ENCODE measurements at places on chromosomes 16 and 17. TPM values are rescaled to one million over a fixed set of nuclear protein-coding genes. Genes with fewer than 3 reads are reported as not detected.
A peak's percentile ranks its signal among the peaks of the same experiment; 100 is the strongest.

DNA sequence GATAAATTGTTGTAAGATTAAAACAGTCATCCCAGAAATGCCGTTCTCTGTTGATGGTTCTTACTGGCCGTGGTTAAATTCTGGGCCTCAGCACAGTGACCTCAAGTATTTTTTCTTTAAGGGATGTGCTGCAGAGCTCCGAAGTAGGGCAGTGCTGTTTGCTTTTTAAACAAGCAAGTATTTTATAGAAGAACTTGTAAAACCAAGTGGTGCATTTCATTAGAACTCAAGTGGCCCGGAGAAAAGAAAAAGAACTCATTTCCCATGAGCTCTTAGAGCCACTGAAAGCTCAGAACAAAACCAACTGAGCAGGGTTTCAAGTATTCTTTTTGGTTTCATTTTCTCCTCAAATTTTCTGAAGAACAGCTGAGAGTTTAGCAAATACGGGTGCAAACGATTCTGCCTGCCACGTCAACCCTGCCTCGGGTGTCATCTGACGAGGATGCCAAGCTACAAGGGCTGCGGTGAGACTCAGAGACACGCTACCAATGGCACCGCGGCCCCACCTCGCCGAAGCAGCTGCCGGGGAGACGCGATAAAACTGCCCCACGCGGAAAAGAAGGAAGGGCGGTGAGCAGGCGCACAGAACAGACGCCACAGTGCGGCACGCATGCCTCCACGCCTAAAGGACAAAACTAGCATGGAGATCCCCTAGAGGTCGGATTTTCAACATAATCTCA is 6.3 kb downstream of the LMF1 start:
- DNase-seq, result no peak

GNAO1 gene
- polyA plus RNA-seq, result 7.3 TPM

UTS2R gene
- polyA plus RNA-seq, result 1.2 TPM

CHD9NB gene
- polyA plus RNA-seq, result 2.9 TPM

DNA sequence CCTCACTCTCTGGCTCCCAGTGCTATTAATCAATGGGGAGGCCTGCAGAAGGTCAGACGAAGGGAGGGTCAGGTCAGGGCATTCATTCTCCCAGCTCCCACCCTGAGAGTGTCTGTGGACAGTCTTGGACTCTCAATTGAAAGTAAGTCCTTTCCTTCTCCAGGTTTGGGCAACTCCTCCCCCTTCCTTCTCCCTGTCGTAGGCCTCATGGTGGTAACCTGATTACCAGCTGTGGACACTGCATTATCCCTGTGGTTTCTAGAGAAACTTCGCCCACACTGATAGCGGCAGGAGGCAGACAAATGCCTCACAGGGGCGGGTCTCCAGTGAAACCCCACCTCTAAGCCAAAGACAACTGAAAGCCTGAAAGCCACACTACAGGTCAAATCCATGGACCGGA is 57.7 kb upstream of the SLC25A19 start:
- DNase-seq, result no peak

BCAR1 gene
- 36.2 TPM for polyA plus RNA-seq

GRCh38 chr16:57043248-57043647 is 49.1 kb upstream of the CPNE2 start:
- DNase-seq, result no peak

DNA sequence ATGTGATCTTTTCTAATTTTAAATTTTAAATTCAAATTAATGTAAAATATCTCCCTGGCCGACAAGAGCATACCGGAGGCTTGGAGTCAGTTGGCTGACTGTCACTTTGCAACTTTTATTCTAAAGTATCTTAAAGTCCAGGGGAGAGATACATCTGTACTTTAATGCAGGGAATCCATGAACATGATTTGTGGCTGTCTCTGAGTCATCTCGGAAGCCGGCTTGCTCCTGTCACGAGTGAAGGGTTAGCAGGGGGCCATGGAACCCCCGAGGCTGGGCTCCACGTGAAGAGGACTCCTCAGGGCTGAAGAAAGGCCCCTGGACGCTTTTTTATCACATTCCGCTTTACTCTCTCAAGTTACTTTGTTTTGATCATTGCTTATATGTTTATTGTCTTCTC is 13.3 kb downstream of the TVP23A start:
- no peak for DNase-seq

DNA sequence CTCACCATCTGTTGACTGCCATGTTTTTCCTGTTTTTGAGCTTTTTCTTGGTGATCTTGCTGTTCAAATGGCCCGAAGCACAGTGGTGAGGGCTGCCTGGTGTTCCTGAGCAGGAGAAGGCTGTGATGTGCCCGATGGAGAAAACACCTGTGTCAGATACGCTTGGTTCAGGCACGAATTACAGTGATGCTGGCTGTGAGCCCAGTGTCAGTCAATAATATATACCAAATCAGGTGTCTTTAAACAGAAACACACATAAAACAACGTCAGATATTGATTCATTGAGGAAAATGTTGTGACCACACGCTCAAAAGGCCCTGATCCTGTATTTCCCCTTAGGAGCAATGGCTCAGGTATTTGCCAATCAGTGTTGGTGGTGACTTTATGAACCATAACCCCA is 111.7 kb downstream of the SDR42E1 start:
- no peak for DNase-seq

DNA sequence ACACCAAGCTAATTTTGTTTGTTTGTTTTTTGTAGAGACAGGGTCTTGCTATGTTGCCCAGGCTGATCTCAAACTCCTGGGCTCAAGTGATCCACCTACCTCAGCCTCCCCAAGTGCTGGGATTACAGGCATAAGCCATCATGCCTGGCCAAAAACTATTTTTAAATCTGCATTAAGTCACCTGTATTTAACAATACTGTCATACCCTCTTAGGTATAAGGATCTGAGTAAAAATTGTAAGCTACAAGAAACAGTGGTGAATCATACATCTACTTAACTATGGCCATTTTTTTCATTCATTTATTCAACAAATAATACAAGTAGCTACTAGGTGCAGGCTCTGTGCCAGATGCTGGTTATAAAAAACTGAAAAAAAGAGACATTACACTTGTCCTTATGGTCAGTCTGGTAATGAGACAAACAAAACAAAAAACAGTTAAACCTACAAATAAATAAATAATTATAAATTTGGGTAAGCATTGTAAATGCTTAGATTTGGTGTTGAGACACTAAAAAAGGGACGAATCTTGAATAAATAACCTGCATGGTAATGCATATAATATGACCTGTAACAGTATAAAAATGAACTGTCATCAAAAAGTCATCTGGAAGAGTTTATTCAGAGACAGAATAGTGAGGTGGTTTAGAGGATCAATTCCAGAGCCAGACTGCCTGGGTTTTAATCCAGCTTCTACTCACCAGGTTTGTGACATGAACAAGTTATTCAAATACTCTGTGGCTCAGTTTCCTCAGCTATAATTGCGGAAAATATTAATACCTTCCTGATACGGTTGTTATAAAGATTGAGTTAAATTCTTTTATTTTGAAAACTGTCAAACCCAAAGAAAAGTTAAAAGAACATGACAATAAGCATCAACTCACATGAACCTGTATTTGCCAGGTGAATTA is 26.8 kb downstream of the BRIP1 start:
- no peak for DNase-seq

TP53TG3F gene
- not detected for polyA plus RNA-seq

CRHR1 gene
- polyA plus RNA-seq, result 0.17 TPM

GRCh38 chr16:85441189-85441889 is 171.8 kb upstream of the GSE1 start:
- DNase-seq, result no peak

TAF1C gene
- 38.6 TPM for polyA plus RNA-seq

GRCh38 chr17:59331929-59332748 is 684 bp downstream of the YPEL2 start:
- DNase-seq, result no peak

- DNase-seq, result no peak
These were observed 37.0 kb upstream of the CDH1 start for GRCh38 chr16:68700120-68700519.

- no peak for DNase-seq
These were observed 217.0 kb downstream of the CPPED1 start for GRCh38 chr16:12586701-12587100.

DNA sequence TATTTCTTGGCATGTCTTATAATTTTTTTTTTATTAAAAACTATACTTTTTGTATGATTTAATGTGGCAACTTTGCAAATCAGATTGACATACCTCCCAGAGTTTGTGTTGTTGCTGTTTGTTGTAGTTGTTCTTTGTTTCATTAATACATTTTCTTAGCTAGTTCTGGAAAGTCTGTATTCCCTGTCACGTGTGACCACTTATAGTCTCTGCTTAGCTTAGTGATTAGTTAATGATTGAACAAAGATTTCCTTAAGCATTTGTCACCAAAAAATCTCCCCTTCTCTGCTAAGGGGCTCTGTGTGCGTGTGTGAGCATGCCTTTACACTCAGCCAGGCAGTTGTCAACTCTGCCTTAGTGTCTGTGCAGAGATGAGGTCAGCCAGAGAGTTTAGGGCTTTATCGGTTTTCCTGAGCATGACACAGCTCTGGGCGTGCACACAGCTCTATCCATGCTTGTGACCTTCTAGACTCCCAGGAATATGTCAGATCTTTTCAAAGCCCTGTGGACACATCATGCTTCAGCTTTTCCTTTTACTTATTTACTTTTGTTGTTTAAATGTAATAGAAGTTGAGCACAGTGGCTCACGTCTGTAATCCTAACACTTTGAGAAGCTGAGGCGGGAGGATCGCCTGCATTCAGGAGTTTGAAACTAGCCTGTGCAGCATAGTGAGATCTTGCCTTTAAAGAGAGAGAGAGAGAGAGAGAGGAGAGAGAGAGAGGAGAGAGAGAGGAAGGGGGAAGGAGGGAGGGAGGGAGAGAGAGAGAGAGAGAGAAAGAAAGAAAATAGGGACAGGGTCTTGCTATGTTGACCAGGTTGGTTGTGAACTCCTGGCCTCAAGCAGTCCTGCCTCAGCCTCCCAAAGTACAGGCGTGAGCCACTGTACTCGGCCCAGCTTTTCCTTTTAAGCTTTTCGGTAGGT is 21.9 kb downstream of the DNAI2 start:
- DNase-seq, result no peak

GP1BA gene
- 0.83 TPM for polyA plus RNA-seq

SLC46A1 gene
- polyA plus RNA-seq, result 13.3 TPM

KCNAB3 gene
- polyA plus RNA-seq, result 28.0 TPM

- no peak for DNase-seq
These were observed 109.0 kb downstream of the RAP1GAP2 start for GRCh38 chr17:2905269-2905668.

- DNase-seq, result no peak
These were observed 5.5 kb downstream of the PRR29 start for GRCh38 chr17:64003526-64004121.

DNA sequence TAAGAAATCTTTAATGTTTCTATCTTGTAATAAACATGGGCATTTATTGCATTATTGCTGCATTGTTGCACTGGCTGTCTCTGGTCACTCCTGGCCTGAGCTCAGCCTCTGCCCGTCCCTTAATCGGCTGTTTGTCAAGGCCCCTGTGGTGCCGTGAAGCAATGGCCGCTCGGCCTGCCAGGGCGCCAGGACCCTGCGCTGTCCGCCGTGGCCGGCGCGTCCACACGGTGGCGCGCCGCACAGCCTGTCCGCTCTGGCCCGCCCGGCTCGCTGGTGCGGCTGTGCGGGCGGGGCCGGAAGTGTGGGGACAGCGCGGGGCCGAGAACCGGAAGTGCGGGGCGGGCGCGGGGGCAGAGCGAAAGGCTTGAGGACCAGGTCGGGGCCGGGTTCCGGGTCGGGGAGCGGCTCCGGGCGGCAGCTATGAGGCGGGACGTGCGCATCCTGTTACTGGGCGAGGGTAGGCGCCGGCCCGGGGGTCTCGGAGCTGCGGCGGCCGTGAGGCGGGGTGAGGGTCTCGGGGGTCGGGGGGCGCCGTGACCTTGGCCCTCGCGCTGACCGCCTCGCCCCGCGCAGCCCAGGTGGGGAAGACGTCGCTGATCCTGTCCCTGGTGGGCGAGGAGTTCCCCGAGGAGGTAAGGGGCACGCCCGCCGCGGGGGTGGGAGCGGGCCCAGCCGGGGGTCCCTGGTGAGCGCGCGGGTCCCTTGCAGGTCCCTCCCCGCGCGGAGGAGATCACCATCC is at the start of gene RHOT2:
Gene RHOT2 (plus strand): TSS at position 353 of the 739 bp plus-strand sequence. CDS start 68 bp downstream, at position 421.
- peak; percentile 79 for DNase-seq

DNA sequence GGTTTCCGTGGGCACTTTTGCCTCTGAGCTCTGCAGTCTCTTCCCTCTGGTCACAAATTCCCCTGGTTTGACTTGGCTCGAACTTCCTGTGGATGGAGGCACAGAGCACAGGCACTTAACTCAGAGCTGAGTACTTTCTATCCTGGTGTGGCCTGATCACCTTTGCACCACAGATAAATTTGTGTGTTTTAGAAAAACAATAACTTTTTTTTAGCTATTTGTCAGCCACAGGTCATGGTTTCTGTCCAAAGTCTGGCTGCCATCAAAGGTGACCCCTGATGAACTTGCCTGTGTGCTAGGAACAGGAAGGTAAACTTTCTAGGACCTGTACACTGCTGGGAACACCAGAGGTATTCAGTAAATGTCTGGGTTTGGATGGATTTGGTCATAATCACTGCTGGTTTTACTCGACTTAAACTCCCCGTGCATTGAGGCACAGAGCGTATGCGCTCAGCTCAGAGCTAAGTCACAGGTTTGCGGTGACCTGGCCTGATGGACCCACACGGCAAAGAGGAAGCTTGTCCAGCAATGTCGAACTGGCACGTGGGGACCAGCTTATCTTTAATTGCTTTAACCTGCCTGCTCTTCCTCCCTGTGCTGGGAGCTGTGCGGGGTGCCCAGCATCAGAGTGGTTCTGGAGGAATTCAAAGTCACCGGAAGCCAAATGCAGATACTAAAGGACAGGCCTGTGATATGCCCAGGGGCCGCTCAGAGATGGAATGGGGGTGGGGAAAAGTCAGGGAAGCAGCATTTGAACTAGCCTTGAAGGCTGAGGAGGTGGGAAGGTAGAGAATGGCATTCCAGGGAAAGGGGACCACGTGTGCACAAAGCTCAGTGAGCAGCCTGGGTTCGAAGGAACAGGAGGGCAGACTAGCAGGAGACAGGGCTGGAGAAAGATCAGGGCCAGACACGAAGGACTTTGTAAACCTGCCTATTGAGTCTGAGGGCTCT is 12.9 kb downstream of the SLC13A5 start:
- DNase-seq, result no peak

- no peak for DNase-seq
These were observed 149.0 kb upstream of the GOT2 start for GRCh38 chr16:58883131-58883530.
